ENCODE measurements at places on chromosomes 2 and 18.

DNA sequence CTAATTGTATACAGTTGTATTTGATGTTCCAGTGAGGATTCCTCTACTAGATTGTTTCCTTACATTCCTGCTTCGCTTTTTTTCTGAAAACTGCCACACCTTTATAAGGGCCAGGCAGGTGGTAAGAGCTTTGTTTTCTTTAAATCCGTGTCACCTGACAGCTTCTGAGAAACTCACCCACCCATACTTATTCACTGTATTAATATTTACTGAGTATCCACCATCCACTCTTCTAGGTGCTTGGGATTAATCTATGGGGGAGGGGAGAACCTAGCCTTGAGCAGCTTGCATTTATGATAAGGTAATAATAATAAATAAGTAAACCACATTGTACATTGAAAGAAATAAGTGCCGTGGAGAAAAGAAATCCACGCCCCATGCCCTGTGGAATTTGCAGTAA lies 174.7 kb upstream of the AGAP1 start:
- no peak for DNase-seq

DNA sequence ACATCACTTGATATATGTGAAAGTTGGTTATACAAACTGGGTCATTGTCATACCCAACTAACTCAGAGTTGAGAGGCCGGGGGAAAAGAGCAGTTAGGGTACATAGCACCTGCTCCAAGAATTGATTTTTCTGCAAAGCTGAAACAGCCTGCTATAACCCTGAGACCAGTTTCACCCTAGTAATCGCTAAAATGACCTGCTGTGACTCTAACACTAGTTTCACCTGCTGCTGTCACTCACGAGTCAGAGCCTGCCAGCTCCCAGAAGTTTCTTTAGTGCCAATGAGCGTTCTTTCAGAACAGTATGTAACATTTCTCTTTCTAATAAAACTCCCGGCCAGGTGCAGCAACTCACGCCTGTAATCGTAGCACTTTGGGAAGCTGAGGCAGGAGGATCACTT lies 28.0 kb downstream of the SRSF7 start:
- no peak for DNase-seq

DNA sequence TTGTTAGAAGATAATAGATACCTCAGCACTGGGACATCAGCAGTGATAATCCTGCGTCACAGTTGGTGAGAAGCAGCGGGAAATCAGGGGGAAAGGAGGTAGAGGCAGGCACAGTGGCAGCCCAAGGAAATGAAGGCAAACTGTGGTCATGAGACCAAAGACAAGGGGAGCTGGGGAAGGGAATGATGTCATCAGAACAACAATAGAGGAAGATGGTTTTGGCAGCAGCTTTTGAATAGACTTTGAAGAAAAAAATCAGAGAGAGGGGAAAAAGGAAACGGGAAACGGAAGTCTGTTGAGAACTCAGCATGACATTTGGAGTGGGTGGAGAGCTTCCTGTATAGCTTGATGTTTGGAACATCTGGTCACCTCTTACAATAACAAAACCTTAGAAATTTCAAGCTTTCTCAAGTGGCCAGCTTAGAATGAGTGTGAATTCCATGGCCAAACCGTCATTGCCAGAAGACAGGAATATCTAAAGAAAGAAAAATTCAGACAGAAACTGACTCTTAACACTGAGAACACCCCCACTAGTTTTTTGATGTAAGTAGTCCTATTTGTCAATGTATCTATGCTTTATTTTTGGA lies 18.4 kb upstream of the YES1 start:
- no peak for DNase-seq

DNA sequence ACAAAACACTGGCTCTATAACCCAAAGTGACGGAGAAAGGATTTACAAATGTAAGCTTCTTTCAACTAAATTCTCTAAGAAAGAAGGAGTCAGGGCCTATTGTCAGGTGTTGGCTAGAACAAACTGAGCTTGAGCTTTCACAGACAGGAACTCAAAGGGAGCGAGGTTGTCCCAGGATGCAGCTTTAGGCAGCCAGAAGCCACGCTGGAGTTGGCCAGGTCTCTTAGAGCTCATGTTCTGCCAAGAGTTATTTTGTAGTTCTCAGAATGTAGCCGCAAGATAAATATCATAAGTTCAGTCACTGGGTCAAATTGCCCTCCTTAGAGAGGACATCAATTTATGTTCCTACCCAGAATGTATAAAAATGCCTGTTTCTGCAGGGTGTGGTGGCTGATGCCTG lies 54.1 kb upstream of the GREB1L start:
- no peak for DNase-seq

- no peak for DNase-seq
Measured at GRCh38 chr2:84302513-84303412, 156.3 kb downstream of the SUCLG1 start.

- no peak for DNase-seq
Measured at GRCh38 chr18:24976502-24976901, 375.5 kb downstream of the ZNF521 start.

- DNase-seq = no peak
Measured at GRCh38 chr2:16080516-16080915, 140.2 kb downstream of the MYCN start.

GRCh38 chr2:100683231-100683630 lies 120.4 kb downstream of the PDCL3 start:
- no peak for DNase-seq

- DNase-seq = no peak
Measured at GRCh38 chr2:55134316-55134706, 84.1 kb upstream of the RTN4 start.

DNA sequence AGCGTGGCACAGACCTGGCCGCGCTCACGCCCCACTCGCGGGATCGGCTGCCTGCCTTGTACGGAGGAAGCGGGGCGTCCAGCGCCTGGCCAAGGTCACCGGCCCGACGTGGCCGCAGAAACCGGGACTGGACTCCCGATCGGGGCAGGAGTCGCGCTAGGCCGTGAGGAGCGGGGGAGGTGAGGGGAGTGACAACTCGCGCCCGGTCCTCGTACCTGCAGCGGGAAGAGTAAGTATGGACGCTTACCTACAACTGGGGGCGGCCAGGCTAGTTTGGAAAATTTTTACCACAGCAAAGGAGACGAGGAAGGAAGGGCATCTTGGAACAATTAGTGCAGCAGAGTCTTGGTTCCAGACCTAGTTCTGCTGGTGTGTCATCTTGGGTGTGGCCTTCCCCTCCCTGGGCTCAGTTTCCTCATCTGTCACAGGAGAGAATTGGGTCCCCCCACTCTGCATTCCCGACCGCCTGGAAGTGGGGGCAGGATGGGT lies 693 bp downstream of the UBE2F start:
- no peak for DNase-seq

GRCh38 chr18:38602341-38602740 lies 1036.7 kb upstream of the CELF4 start:
- no peak for DNase-seq

- no peak for DNase-seq
Measured at GRCh38 chr18:78979730-78980278, at the start of gene SALL3. Gene SALL3, plus strand, starts transcription at chr18:78979818. Its CDS starts 457 bp downstream, at chr18:78980275.

- DNase-seq = no peak
Measured at GRCh38 chr2:150911766-150912280, 349.8 kb downstream of the RBM43 start.

- no peak for DNase-seq
Measured at GRCh38 chr2:229287823-229288222, 16.7 kb upstream of the PID1 start.

DNA sequence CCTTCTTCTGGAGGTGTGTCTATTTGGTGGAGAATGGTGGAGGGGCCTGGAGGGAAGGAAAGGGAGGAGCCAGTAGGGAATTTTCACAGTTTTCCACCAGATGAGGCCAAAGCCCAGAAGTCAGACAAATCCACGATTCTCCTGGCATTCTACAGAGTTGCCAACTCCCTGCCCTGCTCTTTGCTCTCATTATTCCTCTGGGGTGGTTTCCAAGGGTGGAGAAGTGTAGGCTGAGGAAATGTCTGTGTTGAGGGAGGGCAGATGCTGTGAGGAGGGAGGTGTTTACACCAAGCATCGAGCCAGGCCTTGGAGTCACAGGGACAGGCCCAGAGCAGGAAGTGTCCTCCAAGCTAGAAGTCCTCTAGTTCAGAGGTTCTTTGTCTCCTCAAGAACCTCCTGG lies 124.1 kb upstream of the LGALSL start:
- DNase-seq = no peak

DNA sequence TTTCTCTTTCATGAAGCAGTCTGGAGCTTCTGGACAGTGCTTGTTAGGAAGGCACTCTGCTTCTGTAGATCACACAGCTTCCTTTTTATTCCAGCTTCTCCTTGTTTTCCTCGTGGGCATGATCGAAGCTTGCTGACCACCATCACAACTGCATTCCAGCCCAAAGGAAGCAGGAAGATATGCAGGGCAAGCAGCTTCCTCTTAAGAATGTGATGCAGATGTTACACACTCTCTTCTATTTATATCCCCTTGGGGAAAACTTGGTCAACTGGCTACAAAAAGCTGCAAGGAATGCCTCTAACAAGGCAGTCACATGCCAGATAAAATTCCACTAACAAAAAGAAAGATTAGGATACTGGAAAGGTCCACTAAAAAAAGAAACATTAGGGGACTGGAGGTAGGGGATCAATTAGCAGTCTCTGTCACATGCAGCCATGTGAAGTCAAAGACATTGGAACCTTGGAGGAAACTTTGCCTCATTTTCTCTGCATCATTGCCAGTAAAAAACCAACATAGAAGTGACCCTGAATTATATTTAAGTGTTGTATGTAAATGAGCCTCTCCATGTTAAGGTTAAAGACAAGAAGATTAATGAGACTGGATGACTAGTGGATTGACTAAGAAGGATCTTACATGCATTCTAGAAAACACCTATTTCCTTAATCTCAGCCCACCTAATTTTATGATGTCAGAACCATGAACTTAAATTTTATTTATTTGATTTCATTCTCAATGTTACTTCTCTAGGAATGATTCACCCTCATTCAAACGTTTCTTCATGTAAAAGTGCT lies 98.3 kb downstream of the NAB1 start:
- DNase-seq = no peak

DNA sequence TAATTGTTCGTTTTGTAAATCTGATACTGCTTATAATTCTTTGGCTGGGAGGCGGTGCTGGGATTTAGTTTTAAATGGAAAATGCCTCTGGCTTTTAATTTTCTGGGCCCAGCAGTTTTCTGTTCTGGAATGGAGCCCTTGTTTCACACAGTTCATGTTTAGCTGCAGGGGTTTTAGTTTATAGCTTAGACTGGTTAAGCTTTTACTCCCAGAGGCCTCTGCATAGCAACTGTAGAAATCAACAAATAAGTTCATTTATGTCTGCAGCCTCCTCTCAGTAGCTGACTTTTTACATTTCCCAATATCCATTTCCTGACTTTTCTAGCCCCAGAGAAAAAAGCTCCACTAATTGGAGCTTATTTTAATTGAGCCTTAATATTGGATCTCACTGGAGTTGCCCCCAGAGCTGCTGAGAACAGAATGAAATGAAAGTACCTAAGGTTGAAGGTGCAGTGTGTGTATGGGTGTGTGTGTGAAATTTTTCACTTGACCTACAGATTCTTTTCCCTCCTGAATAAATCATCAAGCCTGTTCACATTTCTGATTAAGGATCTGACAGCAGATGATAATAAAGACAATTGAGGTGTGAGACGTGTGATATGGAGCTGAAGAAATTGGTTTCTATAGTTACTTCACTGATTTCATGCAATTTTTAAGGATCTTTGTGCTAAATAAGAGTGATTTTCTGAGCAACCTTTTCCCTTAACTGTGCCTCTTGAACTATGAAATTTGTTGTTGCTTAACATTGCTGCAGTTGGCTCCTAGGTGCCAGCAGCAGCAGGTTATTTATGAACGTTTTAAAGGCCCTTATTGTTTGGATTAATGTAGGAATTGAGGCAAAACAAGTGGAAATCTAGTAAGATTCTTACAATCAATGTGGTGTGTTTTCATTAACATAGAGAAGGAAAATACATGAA lies 109.6 kb downstream of the TAF4B start:
- DNase-seq = no peak

- no peak for DNase-seq
Measured at GRCh38 chr2:127302168-127302567, 8.2 kb upstream of the ERCC3 start.

DNA sequence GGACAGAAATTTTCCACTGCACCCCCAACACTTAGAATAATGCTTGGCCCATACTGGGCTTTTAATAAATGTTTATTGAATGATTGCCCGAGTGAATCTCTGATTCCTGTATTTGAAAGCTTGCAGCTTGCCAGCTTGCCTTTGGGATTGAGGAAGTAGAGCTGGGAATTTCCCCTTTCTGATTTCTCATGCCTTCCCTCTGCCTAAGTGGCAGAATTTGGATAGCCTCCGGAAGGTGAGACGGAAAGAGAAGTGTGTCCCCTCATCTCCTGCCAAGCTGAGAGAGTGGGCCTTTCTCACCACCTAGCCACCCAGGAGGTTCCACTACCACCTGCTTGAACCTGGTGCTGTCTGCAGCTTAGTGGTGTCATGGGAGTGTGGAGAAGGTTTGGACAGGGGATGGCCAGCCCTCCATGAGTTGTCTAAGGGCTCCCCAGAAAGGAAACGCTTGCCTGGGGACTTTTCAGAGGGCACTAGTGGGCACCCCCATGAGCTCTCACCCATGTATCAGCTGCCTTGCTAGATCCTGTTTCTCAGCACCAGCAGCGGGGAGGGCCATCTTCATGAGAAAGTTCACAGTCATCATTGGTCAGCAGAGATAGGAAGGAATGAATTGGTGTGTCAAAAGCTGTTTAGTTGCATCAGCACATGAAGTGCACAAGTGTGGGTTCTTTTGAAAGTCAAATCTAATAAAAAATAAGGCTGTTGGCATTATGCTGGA lies 8.6 kb upstream of the NCOA1 start:
- no peak for DNase-seq

- DNase-seq = no peak
Measured at GRCh38 chr2:22737144-22737543, 647.8 kb upstream of the KLHL29 start.

GRCh38 chr2:149329489-149330126 lies 779 bp upstream of the LYPD6 start:
- DNase-seq = no peak

DNA sequence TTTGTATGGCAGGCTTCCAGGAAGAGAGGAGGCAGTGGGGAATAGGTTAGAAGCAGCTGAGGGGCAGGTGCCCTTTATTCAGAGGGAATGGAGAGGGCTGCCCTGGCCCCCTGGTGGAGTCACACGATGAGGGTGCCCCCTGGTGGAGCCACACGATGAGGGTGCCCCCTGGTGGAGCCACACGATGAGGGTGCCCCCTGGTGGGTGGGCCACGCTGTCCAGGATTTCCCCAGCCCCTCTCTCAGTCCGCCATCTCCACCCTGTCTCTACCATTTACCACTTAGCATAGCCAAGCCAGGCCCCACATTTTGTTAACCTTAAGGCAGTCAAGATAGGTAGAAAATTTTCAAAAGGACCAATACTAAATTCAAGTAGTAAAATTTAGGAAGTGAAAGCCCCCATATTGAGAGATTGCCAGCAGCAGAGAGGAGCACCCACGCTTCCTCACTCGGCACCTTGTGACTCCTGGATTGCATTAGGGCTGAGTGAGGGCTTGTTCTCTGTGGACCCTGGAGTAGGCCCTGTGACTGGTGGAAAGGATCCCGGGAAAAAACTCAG lies 10.4 kb upstream of the FAM228A start:
- DNase-seq = no peak

- no peak for DNase-seq
Measured at GRCh38 chr2:134097740-134098139, 156.1 kb upstream of the MGAT5 start.

All from stimulated activated CD8-positive, alpha-beta memory T cell treated with anti-CD3 and anti-CD28 coated beads, Interleukin-15, amount 100 ng/mL, for 24 hours (primary cell).